ENCODE measurements at places on chromosomes 5 and 9.

GRCh38 chr5:133936651-133937015 is 31.8 kb downstream of the C5orf15 start:
- no peak for DNase-seq

- no peak for DNase-seq
Observed at GRCh38 chr9:127097683-127098082, 24.8 kb downstream of the ANGPTL2 start.

DNA sequence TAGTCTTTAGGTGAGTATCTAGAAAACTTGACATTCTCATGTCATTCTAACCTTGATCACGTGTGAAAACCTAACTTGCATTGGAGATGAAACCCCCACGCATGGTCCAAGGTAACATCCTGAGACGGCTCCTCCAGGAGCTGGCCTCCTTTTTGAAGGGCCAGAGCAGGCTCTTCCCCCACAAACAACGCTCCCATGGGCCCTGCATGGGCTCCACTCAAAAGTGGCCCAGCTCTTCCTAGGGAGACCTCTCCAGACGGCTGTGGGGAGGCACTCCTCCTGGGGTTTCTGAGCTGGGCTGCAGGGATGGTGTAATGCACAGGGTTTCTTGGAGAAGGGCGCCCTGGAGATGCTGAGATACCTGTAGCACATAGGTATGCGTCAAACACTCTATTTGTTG is 296.2 kb upstream of the IRX1 start:
- no peak for DNase-seq

GRCh38 chr9:15299374-15299939 is 7.6 kb downstream of the TTC39B start:
- DNase-seq, result peak; percentile 55

DNA sequence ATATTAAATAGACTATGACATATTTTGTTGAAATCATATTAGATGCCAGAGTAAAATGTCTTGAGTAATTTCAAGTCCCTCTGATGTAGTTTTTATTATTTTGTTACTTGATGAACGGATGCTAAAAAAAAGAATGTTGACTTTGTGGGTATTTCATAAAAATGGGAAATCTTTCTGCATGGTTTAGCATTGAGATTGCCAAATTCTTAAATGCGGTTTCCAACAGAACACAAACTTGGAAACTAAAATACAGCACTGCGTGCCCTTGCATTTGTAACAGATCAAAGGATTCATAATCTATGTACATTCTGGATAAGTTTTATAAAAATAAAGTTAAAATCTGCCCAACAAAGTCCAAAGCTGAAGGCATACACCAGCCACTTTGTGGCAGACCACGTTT is 425.5 kb upstream of the DAB2 start:
- DNase-seq, result no peak

DNA sequence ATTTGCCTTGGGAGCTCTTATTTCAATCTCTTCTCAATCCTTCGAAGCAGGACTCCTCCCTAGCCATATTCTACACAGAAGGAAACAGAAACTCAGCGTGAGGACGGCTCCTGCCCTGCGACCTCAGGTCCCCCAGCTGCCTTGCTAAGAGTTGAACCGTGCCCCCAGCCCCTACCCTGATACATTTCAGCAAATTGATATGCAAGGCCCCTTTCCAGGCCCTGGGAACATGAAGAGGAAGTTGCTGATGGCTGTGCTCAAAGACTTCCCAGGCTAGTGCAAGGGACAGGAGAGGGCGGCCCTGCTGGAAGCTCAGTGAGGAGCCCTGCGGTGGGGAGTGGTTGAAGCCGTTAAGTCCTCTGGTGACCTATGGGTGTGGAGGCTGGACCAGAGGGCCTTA is 41.5 kb downstream of the BOD1 start:
- no peak for DNase-seq

- no peak for DNase-seq
Observed at GRCh38 chr5:116583085-116583861, 8.7 kb upstream of the SEMA6A start.

DNA sequence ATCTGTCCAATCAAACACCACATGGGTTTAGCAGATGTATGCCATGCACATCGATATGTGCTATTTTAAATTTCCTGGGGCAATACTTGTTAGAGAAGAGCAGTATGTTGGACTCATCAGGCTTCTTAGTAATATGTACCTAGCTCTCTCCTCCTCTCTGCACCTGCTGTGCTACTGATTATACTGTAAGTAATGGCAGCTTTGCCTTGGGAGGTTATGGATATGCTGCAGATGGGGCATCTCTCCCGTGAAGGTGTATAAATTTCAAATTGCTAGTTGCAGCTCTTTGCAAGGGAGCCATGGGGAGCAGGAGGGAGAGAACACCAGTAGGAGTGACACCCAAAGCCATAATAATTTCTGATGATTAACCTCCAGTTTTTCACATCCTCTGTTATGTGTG is 101.5 kb downstream of the SPATA31D1 start:
- DNase-seq, result no peak

- DNase-seq, result no peak
Observed at GRCh38 chr9:72977670-72978069, 24.8 kb upstream of the ALDH1A1 start.

- no peak for DNase-seq
Observed at GRCh38 chr5:144331361-144331760, 160.7 kb downstream of the KCTD16 start.

- no peak for DNase-seq
Observed at GRCh38 chr5:157283434-157283833, 17.5 kb downstream of the CYFIP2 start.

- DNase-seq, result no peak
Observed at GRCh38 chr5:76099286-76099702, 16.1 kb downstream of the SV2C start.

DNA sequence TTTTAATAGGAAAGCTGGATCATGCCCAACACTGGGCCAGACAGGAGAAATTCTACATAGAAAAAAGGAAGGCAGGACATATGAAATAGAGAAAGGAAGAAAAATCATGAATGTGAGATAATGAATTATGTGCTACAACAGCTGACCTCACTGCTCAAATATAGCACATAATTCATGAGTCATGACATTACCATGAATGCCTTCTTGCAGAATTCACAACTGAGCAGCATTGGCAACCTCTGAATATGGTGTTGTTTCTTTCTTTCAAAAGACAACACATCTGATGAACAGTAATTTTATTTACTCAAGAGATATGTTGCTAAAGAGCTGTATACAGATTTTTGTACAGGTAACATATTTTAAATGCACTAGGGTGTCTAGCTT is 34.4 kb downstream of the APBA1 start:
- no peak for DNase-seq

GRCh38 chr5:133489632-133490031 is 122.7 kb downstream of the FSTL4 start:
- DNase-seq, result no peak

GRCh38 chr5:10445352-10445751 is 3.7 kb downstream of the ROPN1L start:
- DNase-seq, result no peak

DNA sequence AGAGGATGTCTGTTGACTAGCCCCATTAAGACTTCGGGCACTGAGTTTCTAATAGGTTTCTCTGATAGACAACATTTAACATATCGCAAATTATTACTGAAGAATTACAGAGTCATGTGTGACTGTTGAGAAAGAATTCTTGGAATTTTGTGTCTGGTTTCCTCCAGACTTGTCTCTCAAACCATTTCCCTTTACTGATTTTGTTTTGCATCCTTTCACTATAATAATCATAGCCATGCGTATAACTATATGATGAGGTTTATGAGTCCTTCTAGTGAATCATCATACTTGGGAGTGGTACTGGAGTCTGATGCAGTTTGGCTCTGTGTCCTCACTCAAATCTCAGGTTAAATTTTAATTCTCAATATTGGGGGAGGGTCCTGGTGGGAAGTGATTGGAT is 27.0 kb downstream of the ZNF169 start:
- no peak for DNase-seq

GRCh38 chr5:123778641-123779040 is 266.7 kb downstream of the CSNK1G3 start:
- no peak for DNase-seq

- no peak for DNase-seq
Observed at GRCh38 chr5:159362220-159362619, 31.9 kb upstream of the IL12B start.

DNA sequence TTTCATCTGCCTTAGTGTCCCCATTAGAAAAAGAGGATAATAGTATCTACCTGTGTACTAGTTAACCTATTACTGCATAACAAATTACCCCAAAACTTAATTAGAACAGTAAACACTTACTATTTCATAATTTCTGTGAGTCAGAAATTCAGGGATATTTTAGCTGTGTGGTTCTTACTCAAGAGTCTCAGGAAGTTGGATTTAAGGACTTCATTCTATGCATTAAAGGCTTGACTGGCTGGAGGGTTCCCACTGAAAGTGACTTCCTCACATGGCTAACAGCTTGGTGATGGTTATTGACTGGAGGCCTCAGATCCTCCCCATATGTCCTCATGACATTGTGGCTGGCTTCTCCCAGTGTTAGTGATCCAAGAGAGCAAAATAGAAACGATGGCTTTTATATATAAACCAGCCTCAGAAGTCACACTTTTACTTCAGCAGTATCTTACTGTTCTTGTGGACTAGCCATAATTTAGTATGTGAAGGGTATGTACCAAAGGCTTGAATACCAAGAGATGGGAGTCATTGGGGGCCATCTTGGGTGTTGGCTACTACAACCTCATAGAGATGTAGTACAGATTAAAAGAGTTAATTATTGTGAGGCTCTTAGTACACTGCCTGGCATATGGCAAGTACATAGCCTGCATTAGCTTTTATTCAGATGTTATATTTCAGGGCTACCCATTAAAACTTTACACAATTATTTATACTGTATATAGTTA is 9.9 kb downstream of the RAD23B start:
- DNase-seq, result no peak

DNA sequence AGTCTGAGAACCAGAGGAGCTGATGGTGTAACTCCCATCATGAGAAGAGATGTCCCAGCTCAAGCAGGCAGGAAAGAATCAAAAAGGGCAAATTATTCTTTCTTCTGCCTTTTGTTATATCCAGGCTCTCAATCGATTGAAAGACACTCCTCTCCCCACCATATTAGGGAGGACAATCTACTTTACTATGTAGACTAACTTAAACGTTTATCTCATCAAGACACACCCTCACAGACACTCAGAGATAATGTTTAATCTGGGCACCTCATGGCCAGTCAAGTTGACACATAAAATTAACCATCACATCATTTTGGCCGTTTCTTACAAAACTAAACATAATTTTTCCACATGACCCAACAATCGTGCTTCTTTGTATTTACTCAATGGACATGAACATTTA is 534.3 kb upstream of the RORB start:
- DNase-seq, result no peak

DNA sequence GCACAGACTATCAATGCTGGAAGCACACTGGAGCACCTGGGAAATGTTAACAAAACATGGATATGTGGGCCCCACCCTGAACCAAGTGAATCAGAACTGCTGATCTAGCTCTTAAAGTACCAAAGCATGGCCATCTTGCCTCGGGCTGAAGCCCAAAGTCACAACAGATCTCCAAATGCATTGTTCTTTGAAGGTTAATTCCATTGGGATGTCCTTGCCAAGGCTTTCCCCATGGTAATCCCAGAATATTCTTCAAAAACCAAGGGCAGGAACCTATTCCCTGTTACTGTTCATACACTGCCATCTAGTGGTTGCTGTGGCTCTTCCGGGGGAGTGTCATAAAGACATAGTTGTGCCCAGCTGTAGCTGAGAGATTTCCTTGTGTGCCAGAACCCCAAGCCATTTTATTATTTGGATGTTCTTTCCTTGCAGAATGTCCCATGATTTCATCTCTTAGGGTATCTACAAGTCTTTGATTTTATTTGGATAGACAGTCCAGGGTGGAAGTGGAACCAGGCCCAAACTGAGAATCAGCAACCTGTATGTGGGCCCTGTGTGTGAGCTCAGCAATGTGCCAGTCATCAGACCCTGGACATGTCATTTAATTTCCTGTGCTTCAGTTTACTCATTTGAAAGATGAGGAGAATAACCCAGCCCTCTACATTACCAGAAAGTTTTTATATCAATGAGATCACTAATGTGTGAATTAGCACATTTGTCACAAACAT is 290.0 kb downstream of the ACTL7B start:
- DNase-seq, result no peak

DNA sequence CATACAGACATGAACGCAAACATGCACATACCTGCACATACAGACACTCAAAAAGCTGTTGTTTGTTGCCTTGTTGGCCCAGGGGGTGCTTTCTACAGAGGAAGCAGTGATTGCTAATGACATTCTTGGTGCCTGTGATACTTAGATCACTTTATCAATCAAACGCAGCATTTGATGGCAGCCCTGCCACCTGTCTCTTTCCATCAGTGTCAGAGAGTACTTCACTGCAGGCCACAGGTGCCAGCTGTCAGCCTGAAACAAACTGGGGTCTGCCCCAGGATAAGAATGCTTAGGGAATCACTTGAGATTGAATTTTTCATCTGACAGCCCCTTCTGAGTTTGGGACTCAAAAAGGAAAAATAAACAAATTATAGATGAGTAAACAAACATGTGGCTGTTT is 388.9 kb upstream of the SGCD start:
- DNase-seq, result no peak

DNA sequence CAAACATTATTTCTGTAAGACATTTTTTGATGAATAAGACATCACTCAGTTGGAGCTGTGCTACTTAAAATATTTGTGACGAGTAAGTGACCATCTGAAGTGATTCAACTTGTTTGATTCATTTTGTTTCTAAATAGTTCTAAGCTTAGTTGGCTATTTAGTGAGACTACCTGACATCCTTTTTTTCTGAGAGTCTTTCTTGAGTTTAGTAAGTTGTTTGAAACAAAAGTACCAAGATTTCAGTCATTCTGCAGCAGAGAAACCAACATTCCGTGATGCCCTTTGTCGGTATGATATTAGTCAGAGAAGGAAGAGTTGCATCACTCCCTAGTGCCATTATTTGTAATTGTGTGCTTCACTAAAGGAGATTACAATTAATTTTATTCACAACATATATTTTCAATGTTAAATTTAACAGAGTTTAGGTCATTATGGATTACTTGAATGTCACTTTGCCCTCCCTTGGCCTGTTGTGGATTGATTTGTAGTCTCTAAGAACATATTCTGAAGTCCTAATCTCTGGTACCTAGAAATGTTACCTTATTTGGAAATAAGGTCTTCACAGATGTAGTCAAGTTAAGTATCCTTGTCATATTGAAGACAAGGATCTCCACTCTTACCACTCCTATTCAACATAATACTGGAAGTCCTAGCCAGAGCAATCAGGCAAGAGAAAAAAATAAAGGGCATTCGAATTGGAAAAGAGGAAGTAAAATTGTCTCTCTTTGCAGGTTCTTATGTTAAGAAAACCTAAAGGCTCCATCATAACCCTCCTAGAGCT is 212.2 kb downstream of the PCSK1 start:
- no peak for DNase-seq
